T-helper 9 cell (primary cell): ENCODE measurements at places on chromosomes 1 and 21.

GRCh38 chr1:196178083-196178635 is 430.1 kb downstream of the KCNT2 start:
- no peak for DNase-seq

GRCh38 chr1:46153228-46153627 is 20.8 kb upstream of the PIK3R3 start:
- no peak for DNase-seq

GRCh38 chr1:22970096-22970495 is 2.6 kb downstream of the LACTBL1 start:
- DNase-seq, result no peak

DNA sequence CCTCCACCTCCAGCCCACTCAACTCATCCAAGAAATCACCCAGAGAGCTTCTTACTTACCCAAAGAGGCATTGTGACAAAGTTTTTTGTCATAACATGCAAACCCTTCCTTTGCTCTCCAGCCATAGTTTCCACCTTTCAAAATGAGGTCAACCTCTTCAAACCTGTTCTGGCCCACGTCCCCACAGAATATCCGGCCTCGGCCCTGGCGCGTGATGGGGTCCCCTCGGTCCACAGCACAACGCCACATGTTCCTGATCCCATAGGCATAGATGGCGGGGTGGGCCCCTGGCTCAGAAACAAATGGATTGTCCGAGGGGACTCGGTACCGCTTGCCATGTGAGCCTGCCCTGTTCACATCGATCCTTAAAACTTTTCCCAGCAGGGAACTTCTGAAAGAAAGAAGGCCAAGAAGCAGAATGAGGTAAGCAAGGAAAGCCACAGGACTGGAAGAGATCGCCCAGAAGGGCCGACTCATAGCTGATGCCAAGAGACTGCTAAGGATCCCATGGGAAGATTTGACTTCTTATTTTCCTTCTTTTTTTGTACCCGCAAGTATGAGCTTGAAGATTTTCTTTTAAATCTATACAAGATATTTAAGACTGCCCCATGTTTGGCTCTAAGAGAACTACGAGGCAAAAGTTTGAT is 7.8 kb downstream of the HHIPL2 start:
- no peak for DNase-seq

DNA sequence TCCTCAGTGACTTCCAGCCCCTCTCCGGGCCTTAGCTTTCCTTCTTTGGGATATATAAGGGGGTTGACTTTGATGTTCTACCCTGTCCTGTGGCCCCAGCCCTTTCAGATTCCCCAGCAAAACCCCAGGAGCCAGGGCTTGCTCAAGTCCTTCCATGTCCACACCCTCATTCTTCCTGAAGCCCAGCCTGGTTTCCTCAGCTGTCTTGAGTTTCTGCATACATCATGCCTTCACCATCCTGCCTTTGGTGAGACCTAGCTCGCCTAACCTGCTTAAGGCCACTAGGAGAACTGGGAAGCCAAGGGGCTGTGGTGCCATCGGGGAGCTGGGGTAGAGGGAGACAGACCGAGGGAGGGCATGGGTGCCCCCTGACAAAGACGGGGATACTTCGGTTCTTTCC is 17.2 kb upstream of the PEF1 start:
- DNase-seq, result no peak

- no peak for DNase-seq
Measured at GRCh38 chr1:211925016-211925415, 94.5 kb upstream of the LPGAT1 start.
